ENCODE measurements at places on chromosomes 16 and 17.
A peak's percentile ranks its signal among the peaks of the same experiment; 100 is the strongest.

DNA sequence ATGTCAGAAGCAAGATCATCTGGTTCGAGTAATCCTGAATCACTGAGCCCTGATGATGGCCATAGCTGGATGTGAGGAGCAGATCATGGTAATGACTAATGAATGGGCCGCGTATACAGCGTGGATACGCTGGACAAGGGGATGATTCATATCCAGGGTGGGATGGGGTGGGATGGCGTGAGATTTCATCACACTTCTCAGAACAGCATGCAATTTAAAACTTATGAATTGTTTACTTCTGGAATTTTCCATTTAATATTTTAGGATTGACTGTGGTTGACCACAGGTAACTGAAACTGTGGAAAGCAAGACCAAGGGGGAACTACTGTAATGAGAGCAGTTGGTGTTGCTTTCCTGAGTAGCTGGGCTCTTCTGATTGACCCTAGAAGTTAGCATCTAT lies 225.5 kb downstream of the STX8 start:
- DNase-seq: no peak

GRCh38 chr17:77746896-77747554 lies 211.5 kb upstream of the TNRC6C start:
- DNase-seq: no peak

DNA sequence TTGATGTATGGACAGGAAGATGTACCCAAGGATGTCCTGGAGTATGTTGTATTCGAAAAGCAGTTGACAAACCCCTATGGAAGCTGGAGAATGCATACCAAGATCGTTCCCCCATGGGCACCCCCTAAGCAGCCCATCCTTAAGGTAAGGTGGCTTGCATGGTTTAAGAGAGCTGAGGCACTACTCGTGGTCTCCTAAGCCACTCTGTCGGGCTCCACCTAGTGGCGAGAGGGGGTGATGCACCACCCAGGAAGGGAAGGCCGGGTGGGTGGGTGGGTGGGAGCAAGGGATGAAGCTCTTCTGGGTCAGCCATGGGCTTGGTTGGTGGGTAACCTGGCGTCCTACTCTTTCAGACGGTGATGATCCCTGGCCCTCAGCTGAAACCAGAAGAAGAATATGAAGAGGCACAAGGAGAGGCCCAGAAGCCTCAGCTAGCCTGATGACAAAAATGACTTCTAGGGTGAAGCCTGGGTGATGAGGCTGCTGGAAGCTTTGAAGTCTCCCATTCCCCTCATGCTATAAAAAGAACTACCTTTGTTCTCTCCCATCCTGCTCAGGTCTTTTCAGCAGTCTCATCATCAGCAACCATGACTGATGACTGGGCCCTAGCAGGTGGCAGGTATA lies 21.5 kb downstream of the GPR179 start:
- DNase-seq: peak; percentile 73

GRCh38 chr16:70746040-70746707 lies 54.8 kb downstream of the VAC14 start:
- DNase-seq: no peak

DNA sequence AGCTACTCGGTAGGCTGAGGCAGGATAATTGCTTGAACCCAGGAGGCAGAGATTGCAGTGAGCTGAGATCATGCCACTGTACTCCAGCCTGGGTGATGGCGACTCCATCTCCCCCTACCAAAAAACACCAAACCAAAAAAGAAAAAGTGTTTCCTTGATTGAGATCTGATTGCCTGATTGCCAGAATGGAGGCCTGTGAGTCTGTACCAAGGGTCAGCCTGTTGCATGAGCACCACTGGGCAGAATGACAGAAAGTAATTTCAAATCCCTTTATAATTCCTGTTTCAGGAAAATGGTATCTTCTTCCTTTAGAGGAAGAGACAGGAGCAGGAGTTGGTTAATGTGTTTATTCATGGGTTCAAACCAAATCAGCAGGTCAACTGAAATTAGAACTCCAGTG lies 8.5 kb downstream of the UBN1 start:
- no peak for DNase-seq

DNA sequence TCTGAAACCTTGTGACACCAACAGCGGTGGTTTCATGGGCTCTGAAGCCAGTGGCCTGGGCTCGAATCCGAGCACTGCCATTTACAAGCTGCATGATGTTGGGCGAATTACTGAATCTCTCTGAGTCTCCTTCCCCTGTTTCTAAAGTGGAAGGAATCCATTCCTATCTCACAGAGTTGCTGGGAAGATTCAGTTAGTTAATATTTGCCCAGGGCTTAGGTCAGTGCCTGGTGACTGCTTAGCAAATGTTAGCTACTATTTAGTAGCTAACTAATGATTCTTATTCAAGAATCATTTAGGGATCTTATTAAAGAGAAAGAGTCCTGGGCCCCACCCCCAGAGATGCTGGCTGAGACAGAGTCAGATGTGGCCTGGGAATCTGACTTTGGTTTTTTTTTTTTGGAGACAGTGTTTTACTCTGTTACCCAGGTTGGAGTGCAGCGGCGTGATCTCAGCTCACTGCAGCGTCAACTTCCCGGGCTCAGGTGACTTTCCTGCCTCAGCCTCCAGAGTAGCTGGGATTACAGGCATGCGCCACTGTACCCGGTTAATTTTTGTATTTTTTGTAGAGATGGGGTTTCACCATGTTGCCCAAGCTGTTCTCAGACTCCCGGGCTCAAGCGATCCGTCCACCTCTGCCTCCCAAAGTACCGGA lies 33.6 kb upstream of the RAI1 start:
- DNase-seq: no peak

DNA sequence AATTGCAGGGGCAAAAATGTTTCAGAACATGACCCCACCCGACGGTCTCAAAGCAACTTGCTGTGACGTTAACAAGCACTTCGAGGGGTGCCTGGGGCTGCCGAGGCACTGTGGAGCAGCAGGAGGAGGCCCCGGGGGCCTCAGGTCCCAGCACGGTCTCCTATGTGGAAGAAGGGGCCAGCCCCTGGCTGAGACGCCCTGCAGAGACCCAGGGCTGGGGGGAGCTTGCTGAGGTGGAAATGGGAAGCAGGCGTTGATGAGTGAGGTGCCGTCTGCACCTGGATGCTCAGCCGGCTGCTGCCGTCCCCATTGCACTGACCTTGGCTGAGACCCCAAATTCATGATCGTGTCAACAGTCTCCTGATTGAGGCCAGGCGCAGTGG lies 46.5 kb downstream of the NT5M start:
- DNase-seq: no peak

- DNase-seq: no peak
Measured at GRCh38 chr16:49590166-49590871, 216.7 kb downstream of the C16orf78 start.

DNA sequence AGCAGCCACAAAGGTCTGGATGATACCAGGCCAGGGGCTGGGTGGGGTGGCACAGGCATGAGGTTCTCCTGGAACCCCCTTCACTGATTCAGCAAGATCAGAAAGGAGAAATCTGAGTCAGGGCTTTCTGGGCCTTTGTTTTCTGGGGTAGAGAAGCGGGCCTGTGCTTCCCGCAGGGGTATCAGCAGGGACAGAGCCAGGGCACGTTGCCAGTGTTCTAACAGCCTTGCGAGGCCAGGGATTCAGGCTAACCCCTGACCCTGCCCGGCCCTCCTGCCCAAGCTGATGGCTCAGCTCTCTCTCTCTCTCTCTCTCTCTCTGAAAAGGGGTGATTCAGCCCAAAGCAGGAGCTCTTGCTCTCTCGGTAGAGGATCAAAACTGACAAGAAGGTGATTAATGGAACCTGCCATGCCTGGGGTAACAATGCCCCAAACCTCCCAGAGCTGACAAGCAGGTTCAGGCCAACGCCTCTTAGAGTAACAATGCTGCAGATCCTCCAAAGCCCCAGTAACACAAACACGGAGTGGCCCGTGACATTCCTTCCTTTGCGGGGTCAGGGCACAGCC lies 2.0 kb upstream of the KRT13 start:
- DNase-seq: no peak

All from activated CD4-positive, alpha-beta T cell treated with anti-CD3 and anti-CD28 coated beads, Interleukin-2, Interleukin-4, amounts not matched to agents 100 ng/mL and 50 ng/mL, durations not matched to agents 16 hours and 8 hours (primary cell).